ENCODE measurements at places on chromosomes 7 and 10.

GRCh38 chr7:158094671-158095226 is 492.9 kb downstream of the PTPRN2 start:
- no peak for ATAC-seq

DNA sequence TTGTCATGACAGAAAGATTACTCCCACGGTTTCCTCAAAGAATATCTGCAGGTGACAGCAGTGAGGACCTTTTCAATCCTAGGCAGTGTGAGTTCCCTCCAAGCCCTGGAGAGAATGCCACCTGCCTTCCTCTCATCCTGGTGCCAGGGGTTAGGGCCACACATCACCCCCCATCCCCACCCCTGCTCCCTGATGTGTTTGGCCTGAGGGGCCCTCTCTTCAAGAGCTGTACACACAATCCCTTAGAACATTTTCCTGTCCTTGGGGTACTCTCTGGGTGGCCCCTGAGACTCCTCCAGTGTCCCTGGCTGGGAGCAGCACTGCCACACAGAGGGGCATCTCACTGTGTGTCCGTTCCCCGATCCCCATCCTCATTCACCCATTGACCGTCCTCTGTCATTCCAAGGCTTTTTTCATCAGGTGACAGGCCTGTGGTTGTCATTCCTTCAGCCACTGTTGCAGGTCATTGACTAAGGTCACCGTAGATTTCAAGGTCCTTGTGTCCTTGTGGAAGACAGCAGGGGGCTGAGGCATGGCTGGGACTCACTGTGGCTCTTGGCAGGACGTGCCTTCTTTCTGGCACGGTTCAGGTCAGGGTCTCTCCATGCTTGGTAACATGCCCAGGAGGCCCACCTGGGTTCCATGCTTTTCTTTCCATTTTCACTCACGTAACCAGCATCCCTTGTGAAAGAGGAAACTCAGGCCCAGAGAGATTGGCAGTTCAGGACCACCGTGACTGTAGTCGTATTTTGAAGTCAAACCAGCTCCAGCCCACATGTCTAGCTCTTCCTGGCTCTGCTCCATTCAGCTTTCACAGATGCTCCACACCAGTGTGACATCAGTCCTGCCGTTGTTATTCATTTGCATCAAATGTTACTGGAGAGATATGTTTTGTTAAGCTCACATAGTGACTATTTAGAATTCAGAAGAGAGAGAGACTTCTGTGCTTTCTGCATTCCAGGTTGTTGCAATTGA is 26.8 kb upstream of the BTBD16 start:
- ATAC-seq, result no peak

DNA sequence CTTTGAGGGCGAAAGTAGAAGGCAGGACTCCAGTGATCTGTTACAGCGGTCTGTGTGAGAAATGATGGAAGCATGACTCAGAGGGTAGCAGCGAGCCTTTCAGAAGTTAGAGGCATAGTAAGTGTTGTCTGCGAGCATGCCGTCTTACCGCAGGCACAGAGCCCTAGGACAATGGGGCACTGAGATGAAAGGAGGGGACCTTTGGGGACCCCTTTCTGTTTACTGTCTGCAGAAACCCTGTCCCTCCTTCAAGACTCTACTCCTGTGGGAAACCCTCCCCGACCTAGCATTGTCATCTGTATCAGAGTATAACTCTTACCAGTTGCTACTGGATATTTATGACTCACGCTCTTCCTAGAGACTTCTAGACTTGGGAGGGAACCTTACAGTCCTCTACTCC is 87.2 kb upstream of the AGK start:
- no peak for ATAC-seq

DNA sequence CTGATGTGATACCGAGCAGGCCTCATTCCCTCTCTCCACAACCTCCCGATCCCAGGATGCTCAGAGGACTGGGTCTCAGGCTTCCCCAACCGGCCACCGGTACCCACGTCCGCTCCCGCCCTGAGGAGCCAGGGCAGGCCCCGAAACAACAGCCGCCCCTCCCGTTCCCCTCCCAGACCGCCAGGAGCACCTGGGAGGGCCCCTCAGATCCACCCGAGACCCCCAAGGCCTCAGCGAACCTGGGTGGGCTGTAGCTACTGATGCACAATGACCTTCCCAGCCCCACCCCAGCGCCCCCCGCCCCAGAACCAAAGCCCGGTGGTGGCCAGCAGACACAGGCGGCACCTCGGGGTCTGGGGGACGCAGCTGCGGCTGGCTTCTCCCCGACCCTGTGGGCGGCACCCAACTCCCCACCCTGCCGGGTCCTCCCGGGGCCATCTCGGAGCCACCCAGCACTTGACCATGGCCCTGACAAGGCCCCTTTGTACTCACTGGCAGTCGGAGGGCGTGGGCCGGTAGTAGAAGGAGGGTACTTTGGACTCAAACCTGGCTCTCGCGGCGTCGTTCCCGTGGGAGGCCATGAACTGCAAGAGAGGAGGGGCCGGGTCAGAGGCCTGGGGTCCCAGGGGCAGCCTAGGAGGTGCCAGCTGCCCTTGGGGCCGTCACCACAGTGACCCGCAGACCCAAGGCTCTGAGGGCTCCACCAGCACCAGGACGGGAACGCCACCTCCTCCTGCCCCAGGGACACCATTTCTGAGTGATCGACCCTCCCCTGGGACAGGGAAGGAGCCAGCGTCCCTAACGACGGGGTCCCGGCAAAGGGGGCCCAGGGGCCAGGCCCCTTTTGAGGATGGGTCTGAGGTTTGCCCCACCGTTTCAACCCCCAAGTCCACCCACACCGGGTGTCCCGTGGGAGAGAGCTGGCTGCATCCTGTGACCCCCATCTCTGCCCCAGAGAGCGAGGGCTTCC is 28.1 kb downstream of the ADAP1 start:
- ATAC-seq, result no peak

DNA sequence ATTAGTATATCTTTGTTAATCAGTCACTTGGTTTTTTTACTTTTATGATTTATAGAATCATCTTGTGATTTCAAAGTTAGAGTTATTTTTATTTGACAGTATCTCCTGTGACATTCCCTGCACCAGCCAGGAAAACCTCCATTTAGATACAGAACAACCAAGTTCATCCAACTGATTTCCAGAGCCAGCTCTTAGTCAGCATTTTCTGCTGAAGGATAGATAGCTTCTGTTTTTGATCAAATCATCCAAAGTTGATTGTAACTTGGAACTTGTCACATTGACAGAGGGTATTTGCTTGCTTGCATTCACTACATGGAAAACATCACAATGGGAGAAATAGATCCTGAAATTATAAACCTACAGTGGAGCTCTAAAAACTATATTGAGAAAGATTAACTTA is 122.6 kb downstream of the PON1 start:
- ATAC-seq, result no peak

GRCh38 chr7:22350466-22351328 is 6.3 kb downstream of the RAPGEF5 start:
- ATAC-seq, result no peak

DNA sequence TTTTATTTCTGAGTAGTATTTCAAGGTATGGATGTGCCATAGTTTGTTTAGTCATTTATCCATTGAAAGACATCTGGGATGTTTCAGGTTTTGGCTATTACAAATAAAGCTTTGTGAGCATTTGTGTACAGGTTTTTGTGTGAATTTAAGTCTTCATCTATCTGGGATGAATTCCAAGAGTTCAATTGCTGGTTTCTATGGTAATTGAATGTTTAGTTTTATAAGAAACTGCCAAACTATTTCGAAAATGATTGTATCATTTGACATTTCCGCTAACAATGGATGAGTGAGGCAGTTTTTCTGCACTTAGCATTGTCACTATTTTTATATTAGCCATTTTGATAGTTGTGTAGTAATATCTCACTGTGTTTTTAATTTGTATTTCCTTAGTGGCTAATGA is 99.4 kb downstream of the WDFY4 start:
- no peak for ATAC-seq

DNA sequence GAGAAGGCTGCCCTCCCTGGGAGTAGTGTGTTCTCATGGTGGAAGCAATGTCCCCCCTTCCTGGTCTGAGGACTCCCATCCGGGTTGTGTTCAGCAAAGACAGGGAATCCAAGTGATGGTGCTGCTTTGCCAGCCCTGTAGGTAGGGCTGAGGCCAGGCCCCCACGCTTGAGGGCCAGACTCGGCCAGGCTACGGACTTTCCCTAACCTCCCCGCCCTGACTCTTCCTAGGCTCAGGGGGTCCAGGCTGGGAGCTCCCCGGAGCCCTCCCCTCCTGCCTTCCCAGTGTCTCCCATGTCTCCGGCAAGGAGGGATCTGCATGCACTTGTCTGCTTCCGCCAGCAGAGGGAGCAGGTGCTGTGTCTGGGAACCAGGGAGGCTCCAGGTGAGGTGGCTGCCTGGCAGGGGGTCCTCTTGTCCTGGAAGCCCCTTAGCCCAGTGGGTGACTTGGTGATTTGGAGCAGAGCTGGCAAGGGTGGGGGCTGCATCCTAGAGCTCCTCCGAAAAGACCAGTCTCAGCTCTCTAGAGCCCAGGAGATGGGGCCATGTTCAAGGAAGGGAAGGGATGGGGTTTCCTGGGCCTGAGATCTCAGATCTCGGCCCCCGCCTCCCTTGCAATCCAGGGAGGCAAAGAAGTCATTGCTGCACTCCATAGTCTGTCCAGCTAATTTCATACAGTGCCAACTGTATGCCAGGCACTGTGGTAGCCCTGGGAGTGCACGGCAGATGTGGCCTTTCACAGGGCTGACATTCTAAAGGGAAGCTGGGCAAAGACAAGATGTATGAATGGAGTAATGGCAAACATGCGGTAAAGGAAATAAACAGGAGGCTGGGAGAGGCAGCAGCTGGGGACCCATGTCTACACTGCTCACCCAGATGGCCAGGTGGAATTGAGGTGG is 20.3 kb upstream of the SFRP5 start:
- peak; percentile 53 for ATAC-seq

- no peak for ATAC-seq
Observed at GRCh38 chr10:34449836-34450235, 365.3 kb downstream of the PARD3 start.

DNA sequence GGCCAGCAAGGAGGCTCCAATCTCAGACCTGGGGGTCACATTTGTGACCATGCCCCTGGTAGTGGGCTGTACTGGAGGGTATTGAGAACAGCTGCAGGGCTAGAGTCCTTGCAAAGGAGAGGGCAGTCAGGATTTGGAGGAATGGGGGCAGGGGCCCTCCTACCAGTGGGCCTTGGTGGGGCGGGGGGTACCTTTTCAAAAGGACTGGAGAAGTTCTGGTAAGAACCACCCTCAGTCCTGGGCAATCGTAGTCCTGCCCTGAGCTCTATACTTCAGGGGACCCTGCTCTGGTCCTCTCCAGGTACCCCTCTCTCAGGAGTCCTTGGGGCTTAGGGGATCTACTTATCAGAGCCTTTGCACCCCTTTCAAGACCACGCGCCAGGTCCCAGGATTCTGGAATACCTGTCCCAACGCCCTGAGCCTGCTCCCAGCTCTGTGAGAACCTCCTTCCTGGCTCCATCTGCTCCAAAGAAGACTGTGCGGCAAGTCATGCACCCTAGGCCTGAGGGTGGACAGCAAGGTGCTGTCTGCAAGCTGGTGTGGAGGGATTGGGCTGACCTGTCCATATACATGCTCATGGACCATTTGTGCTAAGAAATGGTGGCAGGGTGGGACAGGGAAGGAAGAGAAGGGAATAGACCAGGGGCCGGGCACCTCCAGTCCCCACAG is 134.1 kb upstream of the EEPD1 start:
- no peak for ATAC-seq

GRCh38 chr10:128981881-128982615 is 485.0 kb upstream of the MGMT start:
- no peak for ATAC-seq

DNA sequence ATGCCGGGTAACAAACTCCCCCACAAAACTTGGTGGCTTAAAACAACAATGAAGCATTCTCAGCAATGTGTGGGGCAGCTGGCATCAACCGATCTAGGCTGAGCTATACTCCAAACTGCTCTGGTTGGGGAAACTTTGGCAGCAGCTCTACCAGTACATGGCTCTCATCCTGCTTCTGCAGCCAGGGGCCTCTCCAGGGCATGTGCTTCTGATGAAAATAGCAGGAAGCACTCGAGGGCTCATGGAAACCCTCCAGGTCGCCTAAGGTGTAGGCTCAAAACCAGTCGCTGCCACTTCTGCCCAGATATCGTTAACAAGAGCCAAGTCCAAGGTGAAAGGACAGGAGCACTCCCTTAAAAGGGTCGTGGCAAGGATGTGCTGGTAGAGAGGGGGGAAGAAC is 134.1 kb downstream of the TEX36 start:
- no peak for ATAC-seq

DNA sequence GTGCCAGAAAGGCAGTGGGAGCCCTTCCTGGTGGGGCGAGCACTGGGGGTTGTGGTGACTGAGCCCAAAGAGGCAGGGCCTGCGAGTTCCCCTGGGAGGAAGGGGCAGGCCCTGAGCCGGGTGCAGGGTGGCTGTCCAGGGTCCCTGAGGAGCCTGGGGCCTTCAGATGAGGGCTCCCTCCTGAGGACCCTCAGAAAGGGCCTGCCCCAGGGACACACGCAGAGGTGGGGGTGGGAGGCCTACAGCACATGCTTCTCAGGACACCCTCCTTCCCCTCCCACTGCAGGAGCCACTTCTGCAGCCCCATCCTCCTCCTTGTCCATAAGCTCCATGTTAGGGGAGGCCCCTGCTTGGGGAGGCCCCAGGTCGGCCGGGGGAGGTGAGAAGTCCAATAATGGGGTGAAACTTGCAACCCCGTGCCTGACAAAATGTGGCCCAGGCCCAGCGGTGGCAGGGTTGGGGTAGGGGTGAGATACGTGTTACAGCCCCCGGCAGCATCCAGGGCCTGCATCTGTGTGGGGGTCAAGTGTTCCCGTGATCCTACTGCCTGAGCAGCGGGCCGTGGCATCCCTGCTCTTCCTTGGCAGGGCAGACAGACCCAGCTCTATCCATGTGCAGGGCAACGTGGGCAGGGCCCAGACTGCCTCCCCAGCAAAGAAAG is 31.8 kb upstream of the RET start:
- no peak for ATAC-seq

- ATAC-seq, result no peak
Observed at GRCh38 chr7:71504697-71505441, 372.9 kb downstream of the GALNT17 start.

- no peak for ATAC-seq
Observed at GRCh38 chr7:44225566-44226395, 25.0 kb downstream of the YKT6 start.

DNA sequence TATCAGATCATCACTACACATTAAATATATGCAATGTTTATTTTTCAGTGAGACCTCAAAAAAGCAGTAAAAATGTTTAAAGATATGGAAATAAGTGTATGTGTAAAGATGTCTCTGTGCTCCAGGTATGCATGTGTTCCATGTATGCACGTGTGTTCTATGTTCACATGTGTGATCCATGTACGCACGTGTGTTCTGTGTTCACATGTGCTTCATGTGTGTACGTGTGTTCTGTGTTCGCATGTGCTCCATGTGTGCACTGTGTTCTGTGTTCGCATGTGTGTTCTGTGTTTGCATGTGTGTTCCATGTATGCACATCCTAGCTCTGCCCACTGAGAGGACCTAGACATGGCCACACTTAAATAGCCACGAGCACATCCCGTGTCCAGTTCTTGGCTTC is 15.6 kb upstream of the PDIA4 start:
- ATAC-seq, result no peak

DNA sequence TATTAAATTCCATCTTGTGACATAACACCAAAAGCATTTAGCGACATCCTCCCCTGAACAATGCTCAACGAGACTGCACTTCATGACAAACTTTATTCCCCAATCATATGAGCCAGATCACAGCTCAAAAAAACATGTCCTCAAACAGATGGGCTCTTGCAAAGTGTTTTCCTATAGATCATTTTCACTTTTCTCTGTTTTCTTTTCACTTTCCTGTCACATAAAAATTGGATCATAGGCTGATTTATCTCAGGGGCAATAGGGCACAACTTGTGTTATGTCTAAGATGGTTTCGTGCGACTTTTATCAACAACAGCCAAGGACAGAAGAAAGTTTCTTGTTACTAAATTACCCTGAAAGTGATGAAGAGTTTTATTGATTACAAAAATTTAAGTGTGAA is 206.1 kb downstream of the WDR11 start:
- ATAC-seq, result no peak
